ENCODE measurements at places on chromosomes 3 and 15.

GRCh38 chr3:55329849-55330248, 157.3 kb downstream of the WNT5A start:
- H3K4me3 ChIP-seq = no peak overlapping the region
- H3K27me3 ChIP-seq = no peaks in the 10 kb centered on the region
- DNase-seq = no peak
- H3K4me1 ChIP-seq = no peaks in the 10 kb centered on the region
- H3K27ac ChIP-seq = no peak overlapping the region

DNA sequence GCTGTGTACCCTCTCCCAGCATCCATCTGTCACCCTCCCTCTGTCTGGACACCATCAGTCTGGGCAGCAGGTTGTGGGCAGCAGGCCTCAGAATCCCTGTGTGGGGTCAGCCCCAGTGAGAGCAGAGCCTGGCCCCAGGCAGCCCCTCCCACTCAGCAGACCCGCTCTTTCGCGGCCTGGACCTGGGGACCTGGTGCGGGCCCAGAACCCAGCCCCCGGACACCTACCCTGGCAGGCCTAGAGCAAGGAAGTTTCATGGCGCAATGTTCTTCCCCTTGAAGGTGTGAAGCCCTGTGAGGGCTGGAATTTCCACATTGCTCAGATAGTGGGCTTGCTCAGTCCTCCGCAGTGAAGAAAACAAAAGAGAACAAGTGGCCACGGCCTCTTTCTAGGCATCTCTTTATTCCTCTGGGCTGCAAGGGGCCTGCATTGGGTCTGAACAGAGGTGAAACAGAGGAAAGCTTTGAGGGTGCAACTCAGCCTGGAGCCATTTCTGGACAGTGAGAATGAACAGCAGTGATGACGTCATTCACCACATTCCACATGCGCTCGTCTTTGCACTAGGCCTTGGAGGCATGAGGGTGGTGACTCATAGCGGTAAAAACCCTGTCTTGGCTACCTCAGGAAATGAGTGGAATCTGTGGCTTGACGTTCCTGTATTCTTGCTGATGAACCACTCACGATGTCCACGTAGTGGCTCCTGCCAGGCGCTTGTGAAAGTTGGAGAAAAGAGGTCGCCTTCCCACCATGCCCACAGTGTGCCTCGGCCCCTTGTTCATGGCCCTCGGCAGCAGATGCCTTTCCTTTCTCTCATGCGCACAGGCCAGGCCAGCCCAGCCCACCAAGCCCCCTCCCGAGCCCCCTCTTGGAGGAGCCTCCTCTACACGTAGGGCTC, 66.1 kb downstream of the SLC30A4 start:
- H3K4me3 ChIP-seq = peak overlapping the region; percentile 24
- peak; percentile 68 for DNase-seq
- no peaks in the 10 kb centered on the region for H3K27me3 ChIP-seq

DNA sequence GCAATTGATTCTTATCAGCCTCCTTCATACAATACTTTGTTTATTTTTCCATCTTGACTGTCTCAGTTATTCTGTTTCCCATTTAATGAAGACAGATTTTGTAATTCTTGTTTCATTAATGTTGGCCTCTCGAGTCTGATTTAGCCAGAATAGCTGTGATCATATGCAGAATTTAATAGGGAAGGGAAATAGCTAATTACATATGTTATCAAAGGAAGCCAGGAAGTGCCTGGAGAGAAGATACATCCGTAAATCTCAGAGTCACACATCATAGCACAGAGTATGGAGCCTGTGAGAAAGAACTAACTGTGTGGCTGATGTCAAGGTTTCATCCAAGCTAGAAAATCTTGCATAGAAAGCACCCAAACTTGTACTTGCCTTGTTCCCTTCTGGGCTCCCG, 288.9 kb upstream of the SLCO3A1 start:
- H3K27me3 ChIP-seq = peaks cover 2% of the 10 kb centered on the region
- H3K36me3 ChIP-seq = no peaks in the 10 kb centered on the region
- no peak overlapping the region for H3K4me3 ChIP-seq

- H3K36me3 ChIP-seq = peaks cover 7% of the 10 kb centered on the region
- no peaks in the 10 kb centered on the region for H3K4me1 ChIP-seq
- H3K4me3 ChIP-seq = no peak overlapping the region
- H3K27ac ChIP-seq = no peak overlapping the region
- DNase-seq = no peak
Measured at GRCh38 chr3:136404056-136404455, 153.9 kb downstream of the PCCB start.

- no peak for DNase-seq
- H3K36me3 ChIP-seq = no peaks in the 10 kb centered on the region
- H3K4me1 ChIP-seq = no peaks in the 10 kb centered on the region
- H3K4me3 ChIP-seq = no peak overlapping the region
- peaks cover 30% of the 10 kb centered on the region for H3K27me3 ChIP-seq
Measured at GRCh38 chr3:73572368-73572767, 52.4 kb downstream of the PDZRN3 start.

- DNase-seq = no peak
- H3K36me3 ChIP-seq = no peaks in the 10 kb centered on the region
- no peak overlapping the region for H3K4me3 ChIP-seq
- no peak overlapping the region for H3K27ac ChIP-seq
- H3K4me1 ChIP-seq = no peaks in the 10 kb centered on the region
Measured at GRCh38 chr3:25442486-25442885, 14.4 kb downstream of the RARB start.

DNA sequence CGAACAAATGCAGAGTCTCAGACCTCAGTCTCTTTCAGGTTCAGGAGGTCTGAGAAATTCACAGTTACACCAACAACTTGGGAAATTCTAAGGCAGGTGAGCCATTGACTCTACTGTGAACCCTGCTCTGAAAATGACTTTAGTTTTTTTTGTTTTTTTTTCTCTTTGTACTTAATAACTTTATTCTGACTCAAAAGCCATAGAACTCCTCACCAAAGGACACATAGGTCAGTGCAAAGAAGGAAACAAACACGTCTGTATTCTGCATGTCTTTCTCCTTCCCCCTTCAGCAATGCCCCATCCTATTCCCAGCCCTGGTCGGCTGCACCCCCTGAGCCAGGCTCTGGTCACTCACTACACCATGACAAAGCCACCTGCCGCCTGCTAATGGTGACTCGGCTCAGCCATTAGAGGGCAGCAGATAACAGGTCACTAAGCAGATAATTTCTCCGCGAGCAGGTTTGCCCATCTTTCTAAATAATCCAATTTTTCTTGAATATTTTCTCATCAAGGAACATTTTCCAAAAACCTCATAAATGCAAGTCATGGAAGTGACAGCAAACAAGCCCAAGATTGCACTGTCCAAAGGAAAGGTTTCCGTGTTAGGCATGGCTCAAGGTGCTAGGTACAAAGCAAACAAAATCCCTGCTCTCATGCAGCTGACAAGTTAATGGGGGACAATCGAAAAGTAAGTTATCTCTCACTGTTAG, 37.7 kb downstream of the TM4SF4 start:
- peaks cover 17% of the 10 kb centered on the region for H3K4me1 ChIP-seq
- no peaks in the 10 kb centered on the region for H3K36me3 ChIP-seq
- no peak overlapping the region for H3K4me3 ChIP-seq
- peaks cover 20% of the 10 kb centered on the region for H3K27me3 ChIP-seq
- peak; percentile 32 for DNase-seq

DNA sequence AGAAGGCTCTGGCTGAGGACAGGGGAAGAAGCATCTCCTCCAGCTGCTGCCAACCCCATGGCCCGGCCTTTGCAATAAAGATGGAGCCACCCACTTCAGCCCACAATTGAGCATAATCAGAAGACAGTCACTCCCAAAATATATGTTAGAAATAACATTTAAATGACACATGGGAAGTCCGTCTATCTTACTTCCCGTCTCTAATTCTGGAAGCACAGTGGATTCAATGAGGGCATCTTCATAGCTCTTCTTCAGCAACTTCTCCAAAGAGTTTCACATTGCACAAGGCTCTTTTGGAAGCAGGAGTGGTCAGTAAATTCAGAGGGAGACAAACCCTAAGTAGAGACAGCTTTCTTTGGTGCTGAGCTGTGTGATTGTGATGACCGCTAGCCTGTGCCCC, 67.0 kb upstream of the SEC61A1 start:
- no peak overlapping the region for H3K4me3 ChIP-seq
- no peak overlapping the region for H3K27ac ChIP-seq
- H3K36me3 ChIP-seq = no peaks in the 10 kb centered on the region
- H3K27me3 ChIP-seq = no peaks in the 10 kb centered on the region
- no peak for DNase-seq

- no peak overlapping the region for H3K27ac ChIP-seq
- H3K36me3 ChIP-seq = no peaks in the 10 kb centered on the region
- no peaks in the 10 kb centered on the region for H3K27me3 ChIP-seq
Measured at GRCh38 chr3:103992469-103992868, 1374.2 kb upstream of the ALCAM start.

DNA sequence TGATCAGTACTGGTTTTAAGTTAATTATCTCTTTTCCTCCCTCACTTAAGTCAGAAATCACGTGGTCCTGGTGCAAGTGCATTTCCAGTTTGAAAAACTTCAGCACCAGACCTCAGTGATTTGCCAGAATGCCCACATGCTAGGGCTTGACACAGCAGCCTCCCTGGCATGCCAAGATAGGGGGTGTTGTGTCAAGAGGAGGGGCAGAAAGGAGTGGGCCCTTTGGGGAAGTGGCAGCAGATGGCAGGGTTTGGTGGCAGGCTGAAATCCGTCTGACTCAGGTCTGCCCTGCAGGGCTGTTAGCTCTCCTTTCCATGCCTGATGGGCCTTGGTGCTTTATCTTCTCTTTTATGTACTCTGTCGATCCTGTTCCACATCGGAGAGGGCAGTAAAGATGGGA, 23.4 kb downstream of the PXK start:
- H3K27me3 ChIP-seq = no peaks in the 10 kb centered on the region
- no peak overlapping the region for H3K4me3 ChIP-seq
- H3K4me1 ChIP-seq = peaks cover 72% of the 10 kb centered on the region
- no peak for DNase-seq
- peak overlapping the region; percentile 60 for H3K27ac ChIP-seq

DNA sequence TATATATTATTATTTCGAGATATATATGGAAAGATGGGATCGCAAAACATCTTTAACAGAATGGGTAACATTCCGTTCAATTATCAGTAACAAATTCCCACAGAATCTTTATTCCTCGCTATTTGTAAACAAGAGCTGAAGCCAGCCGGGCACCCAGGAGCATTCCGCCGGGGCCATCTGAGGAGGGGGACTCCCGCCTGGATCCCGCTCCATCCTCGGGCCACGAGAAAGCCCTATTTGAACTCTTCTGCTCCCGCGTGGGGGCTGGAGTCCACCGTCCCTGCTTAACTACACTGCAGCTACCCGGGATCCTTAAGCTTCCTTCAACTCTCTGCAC, 687 bp downstream of the GPR176 start:
- no peak overlapping the region for H3K4me3 ChIP-seq
- peaks cover 18% of the 10 kb centered on the region for H3K4me1 ChIP-seq
- DNase-seq = no peak
- no peak overlapping the region for H3K27ac ChIP-seq
- H3K36me3 ChIP-seq = no peaks in the 10 kb centered on the region

- H3K27me3 ChIP-seq = no peaks in the 10 kb centered on the region
- peaks cover 47% of the 10 kb centered on the region for H3K36me3 ChIP-seq
- H3K27ac ChIP-seq = peak overlapping the region; percentile 83
- H3K4me3 ChIP-seq = peak overlapping the region; percentile 47
Measured at GRCh38 chr3:71219744-71220638, 363.5 kb downstream of the FOXP1 start.

GRCh38 chr3:177421481-177421785, 224.2 kb upstream of the TBL1XR1 start:
- peaks cover 34% of the 10 kb centered on the region for H3K4me1 ChIP-seq
- no peaks in the 10 kb centered on the region for H3K27me3 ChIP-seq
- no peak overlapping the region for H3K4me3 ChIP-seq
- DNase-seq = no peak

- H3K27ac ChIP-seq = no peak overlapping the region
- peak; percentile 45 for DNase-seq
- no peaks in the 10 kb centered on the region for H3K36me3 ChIP-seq
- H3K27me3 ChIP-seq = peaks cover 15% of the 10 kb centered on the region
Measured at GRCh38 chr3:171049861-171050444, 23.4 kb upstream of the SLC2A2 start.

- H3K36me3 ChIP-seq = peaks cover 55% of the 10 kb centered on the region
- H3K4me3 ChIP-seq = peak within 1 kb of the TSS; percentile 91
- peak within 1 kb of the TSS; percentile 96 for H3K27ac ChIP-seq
- no peaks in the 10 kb centered on the region for H3K27me3 ChIP-seq
- H3K4me1 ChIP-seq = peaks cover 41% of the 10 kb centered on the region
Measured at GRCh38 chr15:69452692-69453521, at the start of gene RPLP1. TSS of gene RPLP1 (plus strand) at chr15:69452818. CDS start at chr15:69452949, 131 bp downstream.

DNA sequence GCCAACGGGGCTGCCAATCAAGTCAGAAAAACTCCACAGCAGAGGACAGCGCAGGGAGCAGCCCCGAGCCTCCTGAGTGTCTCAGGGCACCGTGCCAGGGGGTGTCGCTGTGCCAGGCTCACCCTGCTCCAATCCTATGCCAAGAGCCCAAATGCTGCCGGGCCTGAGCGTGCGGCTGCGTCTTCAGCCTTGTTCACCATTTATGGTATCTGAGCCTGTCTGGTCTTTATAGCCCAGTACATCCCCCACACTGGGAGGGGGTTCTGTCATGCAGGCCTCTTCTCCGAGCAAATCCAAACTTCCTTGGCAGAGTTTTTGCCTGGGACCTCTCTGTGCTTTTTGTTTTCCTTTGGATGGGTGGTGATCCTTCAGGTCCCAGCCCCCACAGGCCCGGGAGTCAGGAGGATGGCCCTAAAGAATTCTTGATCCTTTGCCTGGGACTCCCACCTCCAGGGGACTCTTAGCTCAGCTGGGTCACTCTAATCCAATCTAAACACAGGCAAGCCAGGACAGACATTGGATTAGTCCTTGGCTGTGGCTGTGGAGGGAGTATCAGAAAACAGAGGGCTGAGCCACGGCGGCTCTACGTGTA, 135.1 kb upstream of the HACD2 start:
- H3K36me3 ChIP-seq = no peaks in the 10 kb centered on the region
- H3K27me3 ChIP-seq = peaks cover 1% of the 10 kb centered on the region
- DNase-seq = no peak
- H3K4me3 ChIP-seq = no peak overlapping the region
- no peak overlapping the region for H3K27ac ChIP-seq

GRCh38 chr3:45940781-45941365, 2.4 kb upstream of the CXCR6 start:
- peaks cover 10% of the 10 kb centered on the region for H3K27me3 ChIP-seq
- peaks cover 13% of the 10 kb centered on the region for H3K36me3 ChIP-seq
- no peak for DNase-seq
- no peak overlapping the region for H3K4me3 ChIP-seq
- peaks cover 45% of the 10 kb centered on the region for H3K4me1 ChIP-seq
- no peak overlapping the region for H3K27ac ChIP-seq

DNA sequence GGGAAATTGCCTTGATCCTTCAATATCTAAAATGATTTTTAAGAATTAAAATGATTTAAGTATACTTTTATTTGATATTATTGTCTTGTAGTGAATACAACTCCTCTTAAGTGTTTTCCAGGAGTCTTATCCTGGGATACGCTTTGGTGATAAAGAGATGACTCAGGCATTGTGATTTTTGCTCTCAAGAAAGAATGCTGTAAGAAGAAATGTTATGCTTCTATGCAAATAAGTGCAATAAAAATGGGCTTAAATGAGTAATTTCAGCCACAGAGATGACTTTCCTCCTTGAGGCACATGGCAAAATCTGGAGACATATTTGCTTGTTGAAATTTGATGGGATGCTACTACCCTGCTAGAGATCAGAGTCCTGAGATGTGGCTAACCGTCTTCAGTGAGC, 358.6 kb upstream of the BCHE start:
- H3K27ac ChIP-seq = no peak overlapping the region
- DNase-seq = no peak
- no peaks in the 10 kb centered on the region for H3K4me1 ChIP-seq
- H3K36me3 ChIP-seq = no peaks in the 10 kb centered on the region
- H3K4me3 ChIP-seq = no peak overlapping the region
